ENCODE measurements at places on chromosomes 1 and 21.

DNA sequence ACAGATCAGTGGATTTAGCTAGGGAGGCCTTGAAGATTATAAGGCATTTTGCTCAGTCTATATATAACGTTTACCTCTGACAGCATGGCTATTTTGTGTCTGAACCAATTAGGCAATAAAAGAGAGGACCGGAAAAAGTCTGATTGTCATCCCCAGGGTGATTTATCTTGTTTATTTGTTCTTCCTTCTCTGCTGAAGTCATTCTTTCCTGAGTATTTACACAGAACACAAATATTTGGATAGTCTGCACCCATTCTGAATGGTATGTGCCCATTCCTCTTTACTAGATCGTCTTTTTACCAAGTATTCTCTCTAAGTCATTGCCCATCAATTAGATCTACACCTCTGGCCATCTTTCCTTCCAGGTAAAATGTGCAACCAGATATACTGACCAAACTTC, 1602.9 kb downstream of the KCNT2 start:
- DNase-seq = no peak

GRCh38 chr1:92186081-92186480, 31.6 kb upstream of the C1orf146 start:
- DNase-seq = no peak

DNA sequence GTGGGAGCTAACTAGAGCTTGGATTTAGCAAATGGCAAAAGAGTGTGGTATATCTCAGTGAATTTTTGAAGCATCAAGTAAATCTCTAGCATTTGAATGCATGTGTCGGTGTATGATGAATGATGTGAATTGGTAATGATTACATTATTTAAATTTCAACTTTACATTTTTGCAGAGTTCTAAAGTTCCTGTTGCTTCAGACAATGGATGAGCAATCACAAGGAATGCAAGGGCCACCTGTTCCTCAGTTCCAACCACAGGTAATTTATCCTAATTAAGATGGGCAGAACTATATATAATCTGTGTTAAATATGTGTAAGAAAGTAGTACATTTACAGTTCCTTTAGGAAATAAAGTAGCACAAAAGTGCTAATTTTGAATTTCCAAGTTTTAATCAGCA, 75.6 kb downstream of the NEK7 start:
- no peak for DNase-seq

- no peak for DNase-seq
Measured at GRCh38 chr1:206014601-206015000, 9.1 kb downstream of the CTSE start.

DNA sequence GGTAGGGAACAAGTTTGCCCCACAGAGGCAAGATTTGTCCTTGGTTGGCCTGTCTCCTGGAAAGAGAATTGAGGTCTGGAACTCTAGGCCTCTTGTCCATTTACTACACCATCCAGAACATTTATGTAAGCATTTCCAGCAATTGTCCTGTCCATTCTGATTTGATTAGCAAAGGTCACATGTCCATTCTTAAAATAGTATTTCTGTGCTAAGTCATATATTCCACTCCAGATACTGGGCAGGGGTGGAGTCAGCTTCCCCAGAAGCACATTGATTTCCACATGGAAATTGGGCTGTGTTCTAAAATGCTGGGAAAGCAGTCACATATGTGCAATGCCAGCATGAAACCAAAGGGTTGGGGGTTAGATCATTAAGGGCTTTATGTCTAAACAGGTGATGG, 21.5 kb upstream of the FMN2 start:
- DNase-seq = no peak

GRCh38 chr1:184771190-184771691, 16.6 kb upstream of the EDEM3 start:
- no peak for DNase-seq

- no peak for DNase-seq
Measured at GRCh38 chr1:220271706-220272046, 577 bp downstream of the RAB3GAP2 start.

DNA sequence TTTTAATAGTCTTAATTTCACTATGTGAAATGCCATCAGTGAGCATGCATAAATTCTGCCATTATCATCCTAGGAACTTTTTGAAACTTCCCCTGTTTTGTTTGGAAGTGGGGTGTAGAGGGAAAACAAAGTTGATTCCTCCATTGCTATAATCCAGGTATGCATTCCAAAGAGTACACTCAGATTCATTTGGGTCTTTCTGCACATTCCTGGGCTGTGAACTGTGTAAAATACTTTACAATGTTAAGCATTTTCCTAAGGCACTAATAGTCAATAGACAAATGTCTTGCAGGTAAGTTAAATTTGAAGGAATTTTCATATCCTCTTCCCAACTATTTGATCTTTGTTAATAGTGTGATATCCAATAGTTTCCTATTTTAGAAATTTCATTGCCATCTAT, 36.2 kb downstream of the SGIP1 start:
- DNase-seq = no peak

- DNase-seq = no peak
Measured at GRCh38 chr1:211518330-211519289, 26.6 kb upstream of the RD3 start.

DNA sequence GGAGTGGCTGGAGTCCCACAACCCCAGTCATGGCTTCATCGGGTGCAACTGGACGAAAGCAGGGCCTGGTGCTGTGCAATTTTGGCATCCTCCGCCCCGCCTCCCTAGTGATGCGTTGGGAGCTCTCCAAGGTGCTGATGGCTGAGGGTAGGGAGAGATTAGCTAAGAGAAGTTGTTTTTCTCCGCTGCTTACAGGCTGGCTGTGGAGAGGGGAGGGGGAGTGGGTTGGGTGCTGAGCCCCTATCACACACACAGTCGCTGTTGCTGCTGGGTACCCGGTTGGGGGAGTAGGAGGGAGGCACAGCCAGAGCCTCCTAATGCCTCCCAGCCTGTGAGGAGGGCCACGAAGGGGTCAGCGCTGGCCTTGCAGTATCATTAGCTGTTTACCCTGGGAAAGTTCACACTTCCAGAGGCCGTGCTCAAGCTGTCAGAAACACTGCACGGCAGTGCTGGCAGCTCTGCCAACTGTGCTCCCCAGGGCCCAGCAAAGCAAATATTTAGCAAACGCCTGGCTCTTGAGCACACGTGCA, 110.0 kb downstream of the GRIK3 start:
- peak; percentile 10 for DNase-seq

- no peak for DNase-seq
Measured at GRCh38 chr1:208885650-208886049, 641.5 kb upstream of the PLXNA2 start.

DNA sequence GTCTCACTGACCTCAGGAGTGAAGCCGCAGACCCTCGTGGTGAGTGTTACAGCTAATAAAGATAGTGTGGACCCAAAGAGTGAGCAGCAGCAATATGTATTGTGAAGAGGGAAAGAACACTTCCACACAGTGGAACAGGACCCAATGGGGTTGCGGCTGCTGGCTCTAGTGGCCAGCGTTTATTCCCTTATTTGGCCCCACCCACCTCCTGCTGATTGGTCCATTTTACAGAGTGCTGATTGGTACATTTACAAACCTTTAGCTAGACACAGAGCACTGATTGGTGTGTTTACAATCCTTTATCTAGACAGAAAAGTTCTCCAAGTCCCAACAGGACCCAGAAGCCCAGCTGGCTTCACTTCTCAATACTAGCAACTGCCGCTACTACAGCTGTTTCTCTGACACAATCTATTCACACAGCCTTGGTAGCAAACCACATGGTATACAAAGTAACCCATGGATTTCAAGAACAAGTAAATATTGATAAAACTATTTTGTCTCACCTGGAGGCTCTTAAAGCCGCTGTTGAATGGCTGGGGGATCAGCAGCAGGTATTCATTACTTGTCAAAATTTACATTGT, 25.3 kb upstream of the ITLN1 start:
- DNase-seq = no peak

DNA sequence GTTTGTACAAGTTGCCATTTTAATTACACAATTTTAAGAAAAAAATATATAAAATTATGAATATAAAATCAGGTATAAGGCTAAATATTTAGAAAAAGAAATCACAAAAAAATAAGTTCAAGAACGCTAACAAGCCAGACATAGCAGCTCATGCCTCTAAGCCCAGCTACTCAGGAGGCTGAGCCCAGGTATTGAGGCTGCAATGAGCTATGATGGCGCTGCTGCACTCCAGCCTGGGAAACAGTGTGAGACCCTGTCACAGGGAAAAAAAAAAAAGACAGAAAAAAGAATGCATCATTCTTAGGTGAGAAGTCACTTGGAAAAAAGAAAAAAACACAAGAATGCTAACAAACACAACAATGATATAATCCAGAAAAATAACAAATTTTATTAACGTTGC, 112.3 kb upstream of the PRDX6 start:
- DNase-seq = no peak

GRCh38 chr21:38402795-38403194, 95.5 kb downstream of the ERG start:
- no peak for DNase-seq

GRCh38 chr1:240363315-240363714, 248.6 kb downstream of the GREM2 start:
- no peak for DNase-seq

DNA sequence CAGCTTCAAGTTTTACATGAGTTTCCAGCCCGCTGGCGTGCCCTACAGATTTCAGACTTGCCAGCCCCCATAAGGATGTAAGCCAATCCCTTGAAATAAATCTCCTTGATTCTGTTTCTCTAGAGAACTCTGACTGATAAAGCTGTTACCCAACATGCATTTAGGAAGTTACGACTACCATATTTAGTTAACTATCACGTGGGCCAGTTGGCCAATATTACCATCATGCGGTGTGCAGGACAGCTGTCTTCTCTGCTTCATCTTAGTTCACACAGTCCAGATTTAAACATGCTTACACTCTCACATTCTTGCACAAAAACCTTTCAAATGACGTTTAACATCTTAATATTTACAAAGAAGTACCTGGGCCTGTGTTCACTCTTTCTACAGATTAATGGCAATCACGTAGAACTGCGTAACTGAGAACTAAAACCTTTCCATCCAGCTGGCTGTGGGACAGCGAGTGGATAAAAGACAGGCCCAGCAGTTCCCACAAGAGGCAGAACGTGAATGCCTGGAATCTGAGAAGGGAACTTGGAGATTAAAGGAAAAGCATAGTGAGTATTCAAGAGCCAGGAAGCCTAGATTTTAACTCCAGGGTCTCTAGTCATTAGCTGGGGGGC, 20.8 kb downstream of the FAM177B start:
- DNase-seq = no peak

- DNase-seq = no peak
Measured at GRCh38 chr1:23627069-23627735, 64.4 kb upstream of the RPL11 start.

DNA sequence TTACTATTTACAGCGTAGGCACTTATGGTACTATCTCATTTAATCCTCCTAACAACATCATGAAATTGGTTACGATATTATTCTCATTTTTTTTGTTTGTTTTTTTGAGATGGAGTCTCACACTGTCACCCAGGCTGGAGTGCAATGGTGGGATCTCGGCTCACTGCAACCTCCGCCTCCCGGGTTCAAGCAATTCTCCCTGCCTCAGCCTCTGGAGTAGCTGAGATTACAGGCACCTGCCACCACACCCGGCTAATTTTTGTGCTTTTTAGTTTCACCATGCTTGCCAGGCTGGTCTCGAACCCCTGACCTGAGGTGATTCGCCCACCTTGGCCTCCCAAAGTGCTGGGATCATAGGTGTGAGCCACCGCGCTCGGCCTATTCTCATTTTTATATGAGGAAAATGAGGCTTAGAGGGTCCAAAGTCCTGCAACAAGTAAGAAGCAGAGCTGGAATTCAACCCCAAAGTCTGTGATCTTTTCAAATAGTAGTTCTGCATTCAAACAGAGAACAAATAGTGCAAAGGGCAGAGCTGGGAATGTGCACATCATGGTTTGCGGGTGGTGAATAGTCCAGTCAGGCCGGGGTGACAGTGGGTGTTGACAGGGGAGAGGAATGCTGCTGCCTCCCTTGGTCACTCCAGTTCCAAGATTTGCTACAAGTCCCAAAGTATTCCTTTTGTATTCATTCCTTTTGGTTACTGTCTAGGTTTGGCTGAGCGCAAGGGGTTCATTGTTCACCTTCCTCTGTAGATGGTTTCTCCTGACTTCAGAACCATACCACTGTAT, 4.6 kb downstream of the PRUNE1 start:
- DNase-seq = no peak

DNA sequence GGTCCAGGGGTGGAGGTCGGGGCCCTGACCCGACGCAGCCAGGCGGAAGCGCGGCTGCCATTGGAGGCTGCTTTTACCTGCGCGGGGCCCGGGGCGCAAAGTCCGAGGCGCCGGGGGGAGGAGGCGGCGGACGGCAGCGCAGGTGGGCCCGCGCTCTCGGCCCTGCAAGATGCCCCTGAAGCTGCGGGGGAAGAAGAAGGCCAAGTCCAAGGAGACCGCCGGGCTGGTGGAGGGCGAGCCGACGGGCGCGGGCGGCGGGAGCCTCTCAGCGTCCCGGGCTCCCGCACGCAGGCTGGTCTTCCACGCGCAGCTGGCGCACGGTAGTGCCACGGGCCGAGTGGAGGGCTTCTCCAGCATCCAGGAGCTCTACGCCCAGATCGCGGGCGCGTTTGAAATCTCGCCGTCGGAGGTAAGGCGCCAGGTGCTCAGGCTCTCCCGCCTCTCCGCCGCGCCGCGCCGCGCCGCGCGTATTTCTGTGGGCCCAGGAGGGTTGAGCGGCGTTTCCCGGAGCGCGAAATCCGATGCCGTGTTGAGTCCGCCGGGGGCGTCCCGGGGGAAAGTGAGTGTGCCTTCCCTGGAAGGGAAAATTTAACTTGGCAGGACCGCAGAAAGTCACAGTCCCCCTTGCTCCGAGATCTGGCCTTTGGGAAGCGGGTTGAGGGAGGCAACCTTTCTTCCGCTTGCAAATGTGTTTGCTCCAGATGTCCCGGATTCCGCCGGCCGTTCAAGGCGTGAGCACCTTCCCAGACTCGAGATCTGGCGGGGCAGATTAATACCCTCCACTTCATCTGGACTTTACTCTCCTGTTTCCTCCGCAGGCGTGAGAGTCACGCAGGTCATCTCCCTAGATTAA, at the start of gene GIPC2:
Gene GIPC2 (plus strand): TSS at position 41 of the 853 bp plus-strand sequence. CDS start 129 bp downstream, at position 170.
- no peak for DNase-seq

GRCh38 chr21:14403681-14404318, 20.9 kb upstream of the HSPA13 start:
- peak; percentile 19 for DNase-seq

- no peak for DNase-seq
Measured at GRCh38 chr1:244710474-244711062, 57.6 kb downstream of the DESI2 start.

DNA sequence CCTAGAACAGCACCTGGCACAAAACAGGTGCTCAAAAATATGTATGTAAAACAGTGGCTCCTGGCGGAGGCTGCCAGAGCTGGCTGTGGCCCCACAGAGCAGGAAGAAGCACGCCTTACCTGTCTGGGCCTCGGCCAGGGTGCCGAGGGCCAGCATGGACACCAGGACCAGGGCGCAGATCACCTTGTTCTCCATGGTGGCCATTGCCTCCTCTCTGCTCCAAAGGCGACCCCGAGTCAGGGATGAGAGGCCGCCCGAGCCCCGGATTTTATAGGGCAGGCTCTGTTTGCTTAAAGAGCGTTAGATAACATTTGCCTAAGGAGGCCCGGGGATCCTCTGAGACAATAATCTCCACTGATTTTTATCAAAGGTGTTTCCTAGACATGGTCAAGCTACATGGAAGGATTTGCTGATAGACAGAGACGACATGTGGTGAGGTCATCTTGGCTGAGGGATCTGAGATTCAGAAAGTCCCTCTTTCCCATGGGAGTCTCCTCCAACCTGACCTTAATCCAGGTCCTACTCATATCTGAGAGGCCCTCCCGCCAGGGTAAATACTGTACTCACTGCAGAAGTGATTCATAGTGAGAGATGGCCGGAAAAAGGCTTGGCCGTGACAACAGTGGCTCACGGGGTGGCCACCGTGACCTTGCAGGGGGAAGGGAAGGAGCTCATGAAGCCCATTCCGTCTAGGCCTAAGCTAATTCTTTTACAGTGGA, at the start of gene TFF1:
Gene TFF1 (minus strand): TSS at position 244 of the 719 bp plus-strand sequence. CDS start 40 bp downstream, at position 204.
- peak; percentile 93 for DNase-seq
